ENCODE measurements at places on chromosomes 5 and 9.

DNA sequence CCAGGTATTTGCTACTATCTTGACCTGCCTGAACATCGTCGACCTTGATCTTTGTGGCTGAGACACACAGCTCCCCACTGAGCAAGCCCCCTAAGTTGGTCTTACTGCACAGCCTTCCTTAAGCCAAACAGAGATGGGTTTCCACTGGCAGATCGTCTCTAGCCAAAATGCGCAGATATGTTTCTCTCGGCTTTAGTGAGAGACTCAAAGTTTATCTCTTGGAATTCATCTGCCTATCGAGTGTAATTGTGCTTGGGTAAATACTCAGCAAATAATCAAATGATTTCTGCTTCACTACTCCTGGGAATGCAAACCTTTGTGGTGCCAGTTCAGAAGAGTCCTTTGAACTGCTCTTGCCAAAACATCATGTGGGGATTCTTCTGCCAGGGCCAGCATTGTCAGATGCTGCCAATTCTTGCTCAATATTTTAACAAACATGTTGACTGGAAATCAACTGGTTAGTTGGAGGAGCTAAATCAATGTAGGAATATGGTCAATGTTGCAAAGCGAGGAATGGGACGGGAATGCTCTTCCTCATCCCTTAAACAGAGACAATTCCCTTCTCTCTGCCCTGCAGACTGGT is 141.2 kb upstream of the SLC28A3 start:
- no peak for DNase-seq

DNA sequence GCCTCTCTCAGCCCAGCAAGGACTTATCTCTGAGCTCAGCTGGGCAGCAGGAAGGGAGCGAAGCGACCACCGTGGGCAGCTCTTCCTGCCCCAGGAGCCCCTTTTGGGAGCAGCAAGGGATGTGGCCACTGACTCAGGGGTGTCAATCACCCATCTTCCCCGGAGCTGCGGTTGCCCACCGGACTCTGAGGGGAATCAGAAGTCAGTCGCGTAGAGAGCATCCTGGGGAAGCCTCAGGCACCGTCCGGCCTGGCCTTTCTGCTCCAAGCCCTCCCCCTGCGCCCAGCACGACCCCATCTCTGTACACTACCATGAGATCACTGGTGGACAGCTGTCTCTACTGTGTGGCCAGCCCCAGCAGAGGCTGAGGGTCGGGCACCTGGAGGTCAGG is 24.6 kb downstream of the GFI1B start:
- DNase-seq = no peak

DNA sequence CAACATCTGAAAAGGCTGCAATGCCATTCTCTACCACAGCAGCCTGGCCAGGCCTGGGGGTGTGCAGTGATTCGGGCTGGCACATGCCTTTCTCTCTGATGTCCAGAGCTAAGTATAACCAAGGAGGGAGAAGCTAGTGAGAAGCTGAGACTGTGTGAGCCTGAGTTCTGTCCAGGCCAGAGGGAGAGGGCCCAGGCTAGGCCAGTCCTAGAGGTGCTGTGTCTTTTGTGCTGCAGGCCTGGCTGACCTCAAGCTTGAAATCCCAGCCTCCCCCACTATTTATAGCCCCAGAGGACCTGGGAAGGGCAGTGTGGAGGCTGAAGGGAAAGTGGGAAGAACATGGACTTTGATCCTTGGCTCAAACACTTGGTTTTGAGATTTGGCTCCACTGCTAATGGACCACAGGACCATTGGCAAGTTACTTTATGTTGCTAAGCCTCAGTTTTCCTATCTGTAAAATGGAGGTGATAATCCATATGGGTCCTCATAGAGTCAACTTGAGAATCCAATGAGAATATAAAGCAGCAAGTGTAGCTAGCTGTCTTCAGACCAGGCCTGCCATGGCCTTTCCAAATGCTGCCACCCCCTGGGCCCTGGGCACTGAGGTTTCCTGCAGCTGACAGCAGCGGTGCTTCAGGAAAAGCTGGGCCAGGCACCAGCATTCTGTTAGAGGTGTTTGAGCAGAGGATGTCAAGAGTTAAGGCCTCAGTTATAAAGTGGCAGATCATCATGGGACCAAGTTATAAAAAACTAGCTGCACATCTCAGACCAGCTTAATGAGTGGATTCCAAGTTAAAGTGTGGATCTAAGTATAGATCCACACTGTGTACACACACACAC is 21.1 kb downstream of the BNIP1 start:
- no peak for DNase-seq

GRCh38 chr5:168649306-168649705 is 70.1 kb upstream of the PANK3 start:
- no peak for DNase-seq

- DNase-seq = no peak
These were observed 3.4 kb upstream of the APBA1 start for GRCh38 chr9:69675563-69675962.
